H9 (cell line): ENCODE measurements at places on chromosomes 1 and 21.

GRCh38 chr1:153536012-153536670 lies 350 bp upstream of the S100A6 start:
- no peak for DNase-seq

DNA sequence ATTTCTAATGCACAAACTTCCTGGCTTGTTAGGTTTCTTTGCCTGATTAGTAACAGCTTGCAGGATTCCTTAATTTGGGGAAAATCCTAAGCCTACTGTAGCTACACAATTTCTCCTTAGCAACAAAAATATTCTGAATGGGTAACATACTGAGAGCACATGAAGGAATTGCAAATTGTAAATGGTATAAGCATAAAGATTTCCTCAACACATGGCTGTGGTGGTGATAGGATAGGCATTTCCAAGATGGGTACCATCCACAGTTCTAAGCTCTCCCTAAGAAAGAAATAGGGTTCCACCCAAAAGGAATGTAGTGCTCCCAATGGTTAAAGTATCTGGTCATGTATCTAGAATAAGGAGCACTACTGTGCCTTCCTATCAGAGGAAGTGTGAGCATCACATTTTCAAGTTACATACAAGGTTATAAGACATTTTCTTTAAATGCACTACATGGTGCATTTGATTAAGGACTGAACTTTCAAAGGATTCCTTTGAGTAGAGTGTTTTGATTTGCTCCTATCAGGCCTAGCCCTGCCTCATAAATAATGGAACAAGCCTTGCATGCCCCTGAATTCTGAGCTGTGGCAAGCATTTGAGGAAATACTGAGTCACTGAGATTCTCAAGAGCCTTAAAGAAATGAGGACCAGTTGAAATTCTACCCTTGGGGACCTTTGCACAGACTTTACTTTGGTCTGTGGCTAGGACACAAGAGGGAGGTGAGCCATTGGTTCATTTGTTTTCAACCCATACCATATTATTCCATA lies 286.4 kb downstream of the PTBP2 start:
- DNase-seq: no peak

DNA sequence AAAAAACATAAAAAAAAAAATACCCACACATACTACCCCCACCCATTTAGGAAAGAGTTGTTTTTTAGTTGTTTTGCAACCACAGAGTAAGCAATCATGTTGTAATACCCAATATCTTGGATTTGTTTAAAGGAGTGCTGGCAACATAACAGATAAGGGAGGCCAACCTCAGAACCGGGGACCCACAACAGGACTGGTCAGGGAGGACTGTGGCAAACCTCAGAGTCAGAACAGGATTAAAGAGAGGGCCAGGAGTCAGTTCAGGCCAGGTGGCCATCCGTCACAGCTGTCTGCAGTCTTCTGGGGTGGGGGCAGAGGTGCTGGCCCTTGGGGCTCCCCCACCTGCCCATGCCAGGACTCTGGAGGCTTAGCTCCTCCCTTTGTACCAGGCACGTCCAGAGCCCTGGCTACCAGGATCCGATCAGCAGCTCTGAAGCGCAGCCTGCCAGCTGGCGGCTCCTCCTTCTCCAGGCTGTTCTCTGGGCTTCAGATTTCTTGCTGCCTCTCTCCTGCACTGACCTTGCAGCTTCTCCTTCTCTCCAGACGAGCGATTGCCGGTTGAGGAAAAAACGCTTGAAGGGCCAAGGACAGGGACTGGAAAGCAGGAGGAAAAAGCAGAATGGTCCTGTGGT lies 7.9 kb downstream of the H6PD start:
- DNase-seq: no peak

- peak; percentile 71 for DNase-seq
These were observed 24.1 kb downstream of the GPR3 start for GRCh38 chr1:27416387-27417111.

GRCh38 chr1:183896466-183897048 lies 91.6 kb downstream of the RGL1 start:
- no peak for DNase-seq

DNA sequence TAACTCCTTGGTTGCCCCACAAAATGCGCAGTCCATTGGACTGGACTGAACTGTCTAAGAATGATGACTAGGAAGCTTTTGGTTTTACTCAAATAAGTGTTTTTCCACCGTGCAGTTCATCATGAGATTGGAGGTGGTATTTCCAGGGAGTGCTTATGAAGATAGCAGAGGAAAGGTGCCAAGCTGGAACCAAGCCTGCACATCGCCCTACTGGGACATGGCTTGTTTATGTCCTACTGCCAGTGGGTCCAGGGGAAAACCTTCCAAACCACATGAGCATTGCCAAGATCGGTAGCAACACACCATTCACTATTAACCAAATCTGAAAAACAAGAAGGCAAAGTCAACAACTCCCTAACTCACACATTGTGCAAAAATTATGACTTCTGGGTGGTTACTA lies 54.7 kb upstream of the DSCAM start:
- no peak for DNase-seq

- peak; percentile 65 for DNase-seq
These were observed 86.5 kb upstream of the KCNJ15 start for GRCh38 chr21:38170283-38170682.

DNA sequence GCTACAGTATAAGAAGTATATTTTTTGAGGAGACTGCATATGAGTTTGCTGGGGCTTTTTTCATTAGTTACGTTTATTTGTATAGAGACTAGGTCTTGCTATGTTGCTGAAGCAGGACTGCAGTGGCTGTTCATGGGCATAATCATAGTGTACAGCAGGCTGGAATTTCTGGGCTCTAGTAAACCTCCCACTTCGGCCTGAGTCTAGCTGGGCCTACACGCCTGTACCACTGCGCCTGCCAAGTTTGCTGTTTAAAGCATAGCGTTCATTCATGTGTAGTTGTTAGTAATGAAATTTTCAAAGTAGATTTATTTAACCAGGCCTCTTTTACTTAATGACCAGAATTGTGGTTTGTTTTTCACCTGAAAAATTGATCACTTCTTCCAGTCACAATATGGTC lies 33.8 kb downstream of the HS2ST1 start:
- no peak for DNase-seq

DNA sequence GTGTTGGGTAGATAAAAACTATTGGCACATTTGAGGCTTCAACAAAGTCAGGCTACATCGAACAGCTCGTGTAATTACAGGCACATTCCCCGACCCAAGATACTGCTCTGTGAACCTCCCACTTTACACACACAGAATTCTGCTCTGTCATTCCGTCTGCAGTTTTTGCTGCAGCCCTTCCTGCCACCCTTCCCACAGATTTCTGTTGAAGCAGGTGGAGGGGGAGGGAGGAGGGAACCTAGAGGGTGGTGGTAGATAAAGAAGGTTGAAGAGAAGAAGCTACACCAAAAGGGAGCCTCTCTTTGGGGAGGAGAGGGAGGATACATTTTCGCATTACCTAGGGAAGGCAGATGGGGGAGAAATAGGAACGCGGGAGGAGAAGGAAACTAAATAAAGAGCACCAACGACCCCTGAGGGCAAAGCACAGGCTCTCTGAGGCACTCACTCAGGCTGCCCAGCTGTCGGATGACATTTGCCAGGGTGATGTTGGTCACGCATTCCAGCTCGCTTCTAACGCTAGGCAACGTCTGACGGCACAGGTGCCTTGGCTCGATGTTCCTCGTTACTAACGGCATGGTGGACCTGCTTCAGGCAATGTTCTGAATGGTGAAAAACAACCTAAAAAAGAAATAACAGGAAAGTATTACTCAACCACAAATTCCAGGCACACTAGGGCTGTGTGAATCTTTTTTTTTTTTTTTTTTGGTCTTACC lies 36.0 kb downstream of the GPR3 start:
- DNase-seq: no peak

DNA sequence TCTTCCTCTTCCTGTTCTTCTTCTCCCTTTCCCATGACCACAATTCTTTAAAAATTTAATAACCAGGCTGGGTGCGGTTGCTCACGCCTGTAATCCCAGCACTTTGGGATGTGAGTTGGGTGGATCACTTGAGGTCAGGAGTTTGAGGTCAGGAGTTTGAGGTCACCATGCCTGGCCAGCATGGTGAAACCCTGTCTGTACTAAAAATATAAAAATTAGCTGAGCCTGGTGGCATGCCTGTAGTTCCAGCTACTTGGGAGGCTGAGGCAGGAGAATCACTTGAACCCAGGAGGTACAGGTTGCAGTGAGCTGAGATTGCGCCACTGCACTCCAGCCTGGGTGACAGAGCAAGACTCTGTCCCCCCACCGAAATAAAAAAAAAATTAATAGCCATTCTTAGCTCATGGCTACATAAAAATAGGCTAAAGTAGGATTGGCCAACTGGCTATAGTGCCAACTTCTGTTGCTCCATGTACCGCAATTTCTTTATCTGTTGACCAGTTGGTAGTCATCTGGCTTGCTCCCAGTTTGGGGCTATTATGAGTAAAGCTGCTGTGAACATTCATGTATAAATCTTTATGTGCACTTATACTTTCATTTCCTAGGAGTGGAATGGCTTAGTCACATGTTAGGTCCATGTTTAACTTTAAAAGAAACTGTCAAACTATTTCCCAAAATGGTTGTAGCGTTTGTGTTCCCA lies 136.3 kb downstream of the PEX14 start:
- DNase-seq: no peak

DNA sequence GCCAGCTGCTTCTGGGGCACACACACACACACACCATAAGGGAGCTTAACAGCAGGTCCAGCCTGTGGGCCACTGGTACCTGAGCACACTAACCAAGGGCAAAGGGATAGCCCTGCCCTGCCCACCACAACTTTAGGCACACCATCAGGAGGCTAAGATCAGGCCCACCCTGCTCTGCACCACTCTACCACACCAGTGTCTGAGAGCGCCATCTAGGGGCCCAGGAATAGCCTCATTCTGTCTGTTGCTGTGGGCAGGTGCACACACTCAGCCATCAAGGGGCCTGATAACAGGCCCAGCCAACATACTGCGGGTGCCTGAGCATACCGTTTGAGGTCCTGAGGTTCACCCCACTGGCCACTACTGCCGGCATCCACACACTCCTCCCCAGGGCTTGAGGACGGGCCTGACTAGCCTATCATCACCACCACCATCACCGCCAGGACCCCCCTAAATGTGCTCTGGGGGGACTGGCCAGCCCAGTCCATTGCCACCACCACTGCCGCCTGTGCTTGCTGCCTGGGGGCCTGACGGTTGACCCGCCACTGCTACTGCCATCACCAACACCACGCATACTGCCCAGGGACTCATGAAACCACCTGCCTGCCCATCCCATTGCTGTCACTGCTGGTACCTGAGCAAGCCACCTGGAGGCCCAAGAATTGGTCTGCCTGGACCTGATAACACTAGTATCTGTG lies 31.3 kb downstream of the NSL1 start:
- peak; percentile 81 for DNase-seq
